Stimulated activated CD8-positive, alpha-beta memory T cell treated with anti-CD3 and anti-CD28 coated beads, Interleukin-7, amount 100 ng/mL, for 1 hour (primary cell): ENCODE measurements at places on chromosomes 3 and 15.

- DNase-seq, result no peak
These were observed 99.4 kb downstream of the RPL39L start for GRCh38 chr3:187039723-187040414.

DNA sequence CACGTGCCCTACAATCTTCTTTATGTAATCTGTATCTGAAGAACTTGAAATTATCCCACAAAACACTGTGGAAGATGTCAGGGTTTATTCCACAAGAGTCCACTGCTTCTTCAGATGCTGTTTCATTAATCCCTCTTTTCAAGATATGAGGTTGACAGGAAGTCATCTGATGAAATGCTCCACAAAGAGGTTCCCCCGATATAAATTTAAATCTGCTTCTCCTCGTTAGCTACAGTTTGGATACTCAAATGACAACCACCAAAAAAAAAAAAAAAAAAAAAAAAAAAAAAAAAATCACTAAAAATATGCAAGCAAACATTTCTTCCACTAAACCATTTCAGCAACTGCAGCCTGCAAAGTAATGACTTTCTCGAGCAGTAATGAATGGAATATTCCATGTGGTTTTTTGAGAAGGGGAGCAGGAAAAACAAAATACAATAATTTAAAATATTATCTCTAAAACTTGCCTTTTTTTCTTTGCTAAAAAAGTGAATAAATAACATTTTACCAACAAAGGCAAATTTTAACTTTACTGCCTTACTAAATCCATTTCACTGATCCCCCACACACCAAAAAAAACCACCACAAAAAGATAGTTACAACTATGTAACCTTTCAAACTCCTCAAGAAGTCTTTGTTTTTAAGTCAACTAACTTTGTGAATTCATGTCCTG lies 37.8 kb downstream of the DLG1 start:
- no peak for DNase-seq

DNA sequence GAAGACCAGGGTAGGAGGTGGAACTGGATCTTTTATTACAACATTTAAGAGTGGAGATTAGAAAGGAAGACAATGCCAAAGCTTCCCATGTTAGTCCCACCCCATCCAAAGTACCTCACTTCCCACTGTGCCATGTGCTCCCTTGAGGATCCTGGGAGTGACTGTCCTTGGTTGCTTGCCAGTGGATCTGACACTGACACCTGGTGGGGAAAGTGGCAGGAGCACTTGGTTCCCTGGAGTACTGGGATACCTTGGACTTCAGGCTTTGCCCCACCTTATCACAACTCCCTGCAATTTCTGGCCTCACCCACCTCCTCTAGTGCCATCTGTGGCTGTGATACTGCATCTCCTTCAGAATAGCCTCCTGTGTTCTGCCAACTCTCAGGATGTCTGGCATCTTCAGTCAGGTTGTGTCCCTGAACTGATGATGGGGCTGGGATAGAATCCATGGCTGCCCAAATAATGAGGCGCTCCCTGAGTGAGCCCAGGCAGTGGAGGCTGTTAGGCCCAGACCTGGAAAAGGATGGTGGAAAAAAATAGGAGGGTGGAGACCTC lies 1.3 kb downstream of the ELL3 start:
- DNase-seq, result no peak

- DNase-seq, result no peak
These were observed 87.3 kb upstream of the SNRK start for GRCh38 chr3:43198791-43199644.

DNA sequence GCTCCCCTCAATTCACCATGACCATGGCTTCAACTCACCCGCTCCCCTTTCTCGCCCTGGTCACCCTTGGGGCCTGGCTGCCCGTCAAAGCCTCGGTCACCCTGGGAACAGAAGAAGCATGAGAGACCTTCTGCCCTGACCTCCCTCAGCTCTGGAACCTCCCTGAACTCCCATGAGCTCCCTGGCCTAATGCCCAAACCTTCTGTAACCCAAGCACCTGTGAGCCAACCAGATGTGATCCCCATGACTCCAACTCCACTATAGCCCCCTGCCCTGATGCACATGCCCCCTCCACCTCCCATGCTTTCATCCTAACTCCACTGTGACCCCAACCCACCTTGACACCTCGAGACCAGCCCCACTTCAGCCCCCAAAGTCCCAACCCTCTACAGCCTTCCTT lies 3.5 kb upstream of the UCN2 start:
- no peak for DNase-seq

GRCh38 chr3:76456322-76456721 lies 583.6 kb upstream of the ROBO2 start:
- no peak for DNase-seq
